ENCODE measurements at places on chromosomes 12 and 14.

GRCh38 chr12:10154145-10154496 is 17.8 kb downstream of the OLR1 start:
- DNase-seq, result no peak

DNA sequence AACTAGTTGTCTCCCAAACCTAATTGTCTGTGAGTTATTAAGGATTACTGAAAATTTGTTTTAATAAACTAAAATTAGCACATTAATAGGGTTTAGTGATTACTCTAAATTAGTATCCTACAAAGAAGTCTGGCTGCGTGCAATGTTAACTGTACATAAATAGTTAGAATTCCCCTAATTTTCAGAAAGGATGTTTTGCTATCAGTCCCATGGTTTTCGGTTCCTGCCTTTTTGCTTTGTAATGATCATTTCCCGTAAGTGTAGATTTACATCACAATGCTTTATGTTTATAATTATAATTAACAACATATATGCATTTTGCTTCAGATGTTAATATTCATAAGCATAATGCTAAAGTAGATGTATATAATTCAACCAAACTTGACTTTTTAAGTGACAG is 19.8 kb upstream of the LYZ start:
- DNase-seq, result no peak

GRCh38 chr12:16324772-16325171 is 22.7 kb upstream of the MGST1 start:
- DNase-seq, result no peak

DNA sequence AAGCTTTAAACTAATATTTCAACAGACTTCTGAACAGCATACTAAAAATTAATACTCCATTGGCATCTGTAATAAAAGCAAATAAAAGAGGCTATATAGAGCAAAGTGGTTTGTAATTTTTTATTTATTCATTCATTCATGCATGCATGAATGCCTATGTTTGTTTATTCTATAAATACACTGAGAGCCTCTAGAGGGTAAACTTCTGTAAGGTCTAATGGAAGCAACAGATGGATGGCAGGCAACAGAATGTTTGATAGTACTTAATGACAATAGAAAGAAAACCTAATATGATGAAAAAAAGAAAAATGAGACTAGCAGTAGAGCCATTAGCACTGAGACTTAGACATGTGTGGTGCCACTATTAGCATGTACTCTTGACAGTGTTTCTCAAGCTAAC is 253.1 kb downstream of the CCDC91 start:
- DNase-seq, result no peak

GRCh38 chr12:56350662-56351061 is 9.2 kb downstream of the STAT2 start:
- no peak for DNase-seq

GRCh38 chr14:57060276-57060955 is 208.3 kb downstream of the EXOC5 start:
- DNase-seq, result no peak

DNA sequence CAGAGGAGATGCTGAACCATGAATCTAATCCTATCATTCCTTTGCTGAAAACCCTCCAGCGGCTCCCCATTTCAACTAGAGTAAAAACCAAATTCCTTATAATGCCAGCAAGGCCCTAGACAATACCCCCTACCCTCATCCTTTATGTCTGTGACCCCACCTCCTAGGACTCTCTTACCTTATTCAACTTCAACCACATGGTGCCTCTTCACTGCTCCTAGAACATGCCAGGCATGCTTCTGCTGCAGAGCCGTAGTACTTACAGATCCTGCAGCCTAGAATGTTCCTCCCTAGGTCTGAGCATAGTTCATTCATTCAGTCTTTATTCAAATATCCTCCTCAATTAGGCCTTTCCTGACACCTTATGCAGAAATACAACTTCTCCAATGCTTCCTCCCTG is 54.9 kb downstream of the DCAF5 start:
- DNase-seq, result no peak

DNA sequence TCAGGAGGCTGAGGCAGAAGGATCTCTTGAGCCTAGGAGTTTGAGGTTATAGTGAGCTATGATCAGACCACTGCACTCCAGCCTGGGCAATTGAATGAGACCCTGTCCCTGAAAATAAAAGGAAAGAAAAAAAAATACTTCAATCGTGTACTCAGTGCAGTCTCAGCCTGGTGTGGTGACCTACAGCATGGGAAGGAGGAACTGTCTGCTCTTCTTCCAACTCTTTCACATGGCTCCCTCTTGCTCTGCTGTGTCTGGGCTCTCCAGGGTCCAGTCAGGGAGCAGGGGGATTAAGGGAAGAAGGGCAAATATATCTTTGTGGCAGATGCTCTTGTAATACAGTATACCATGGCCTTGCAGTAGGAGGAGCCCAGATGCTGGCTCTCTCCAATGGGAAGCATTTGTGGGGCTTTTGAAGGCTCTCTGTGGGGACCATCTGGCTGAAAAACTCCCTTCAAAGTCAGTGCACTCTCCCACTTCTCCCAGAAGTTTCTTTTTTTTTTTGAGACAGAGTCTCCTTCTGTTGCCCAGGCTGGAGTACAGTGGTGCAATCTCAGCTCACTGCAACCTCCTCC is 76.6 kb upstream of the TMPO start:
- no peak for DNase-seq

DNA sequence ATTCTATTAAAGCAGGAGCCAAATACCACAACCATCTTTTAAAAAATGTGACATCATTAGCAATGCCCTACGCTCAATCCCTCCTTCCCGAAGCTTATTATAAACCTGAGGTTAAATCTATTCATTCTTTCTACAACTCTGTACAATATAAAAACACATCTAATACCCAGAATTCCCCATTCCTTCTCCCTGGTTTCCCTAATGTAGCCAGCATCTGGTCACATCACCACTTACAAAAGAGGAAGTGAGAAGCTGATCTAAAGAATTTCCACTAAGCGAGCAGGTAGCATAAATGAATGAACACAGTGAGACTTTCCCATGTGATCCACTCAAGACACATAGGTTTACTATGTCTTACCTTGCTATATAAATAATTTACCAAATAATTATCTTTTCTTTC is 90.4 kb downstream of the LRP6 start:
- DNase-seq, result no peak

DNA sequence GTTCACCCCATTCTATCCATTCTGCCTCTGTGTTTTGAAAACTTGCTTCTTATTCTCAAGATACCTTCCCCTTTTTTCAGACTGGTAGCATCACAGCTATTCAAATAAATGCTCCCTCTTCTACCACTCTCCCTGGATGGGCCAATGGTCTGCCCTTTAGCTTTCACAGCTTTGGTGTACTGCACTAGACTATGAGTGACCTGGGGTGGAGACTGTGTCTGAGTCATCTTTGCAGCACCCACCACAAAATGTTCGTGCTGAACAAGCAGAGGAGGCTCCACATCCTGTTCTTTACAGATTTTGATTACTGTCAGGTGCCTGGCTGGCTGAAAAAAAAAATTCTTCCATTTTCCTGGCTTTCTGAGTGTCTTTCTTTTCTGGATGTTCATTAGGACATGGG is 1104.1 kb upstream of the TMEM132C start:
- DNase-seq, result no peak

- no peak for DNase-seq
Measured at GRCh38 chr12:10214136-10214894, 1.6 kb downstream of the GABARAPL1 start.

- no peak for DNase-seq
Measured at GRCh38 chr12:99131751-99132199, 486.7 kb downstream of the APAF1 start.

DNA sequence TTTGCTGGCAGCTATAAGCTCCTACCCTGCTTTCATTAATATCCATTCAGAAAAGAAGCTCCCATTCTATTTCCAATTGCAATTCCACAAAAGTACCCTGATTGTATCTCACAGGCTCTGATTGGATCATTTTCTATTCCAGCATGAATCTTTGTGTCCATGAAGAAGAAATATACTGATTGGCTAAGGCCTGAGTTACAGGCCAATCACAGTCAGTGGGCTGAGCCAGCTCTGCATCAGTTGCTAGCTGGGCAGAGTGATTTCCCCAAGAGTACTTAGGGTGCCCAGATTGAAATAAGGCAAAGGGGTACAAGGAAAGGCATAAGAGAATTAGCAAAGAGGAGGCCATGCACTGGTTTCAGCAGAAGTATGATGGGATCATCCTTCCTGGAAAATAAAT is 14.4 kb downstream of the ART4 start:
- no peak for DNase-seq

- no peak for DNase-seq
Measured at GRCh38 chr12:123908884-123909725, 63.5 kb downstream of the CCDC92 start.

- no peak for DNase-seq
Measured at GRCh38 chr14:104366931-104367865, 212.4 kb upstream of the C14orf180 start.

DNA sequence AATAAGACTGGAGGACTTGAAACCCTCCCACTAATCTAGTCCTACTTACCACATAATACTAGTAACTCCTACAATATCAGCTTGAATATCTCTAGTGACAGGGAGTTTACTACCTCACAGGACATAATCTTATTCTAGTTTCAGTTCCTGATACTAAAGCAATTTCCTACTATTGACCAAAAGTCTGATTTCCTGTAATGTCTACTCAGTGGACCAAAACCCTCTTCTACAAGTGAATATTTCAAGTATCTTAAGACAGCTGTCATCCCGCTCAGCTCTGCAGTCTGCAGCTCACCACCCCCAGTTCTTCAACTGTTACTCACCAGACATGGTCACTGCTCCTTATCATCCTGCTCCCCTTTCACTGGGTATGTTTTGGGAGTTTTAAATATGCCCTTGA is 70.8 kb upstream of the TMCC3 start:
- no peak for DNase-seq

DNA sequence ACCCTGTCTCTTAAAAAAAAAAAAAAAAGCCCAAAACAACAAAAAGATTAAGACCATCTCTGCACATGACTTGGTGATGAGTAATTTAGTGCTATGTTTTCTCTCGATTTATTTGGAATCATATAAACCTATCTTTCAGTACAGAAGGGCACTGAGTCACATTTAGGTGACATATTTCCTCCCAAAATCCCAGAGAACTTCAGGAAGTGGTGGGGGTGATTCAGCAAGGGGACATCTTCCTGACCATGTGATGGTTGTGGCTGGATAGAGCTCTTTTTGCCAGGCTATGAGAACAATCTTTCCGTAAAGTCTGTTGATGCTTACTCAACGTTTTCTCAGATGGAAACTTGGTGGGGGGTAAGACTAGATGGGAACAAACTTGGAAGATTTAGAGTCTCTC is 50.0 kb downstream of the PPFIBP1 start:
- no peak for DNase-seq

DNA sequence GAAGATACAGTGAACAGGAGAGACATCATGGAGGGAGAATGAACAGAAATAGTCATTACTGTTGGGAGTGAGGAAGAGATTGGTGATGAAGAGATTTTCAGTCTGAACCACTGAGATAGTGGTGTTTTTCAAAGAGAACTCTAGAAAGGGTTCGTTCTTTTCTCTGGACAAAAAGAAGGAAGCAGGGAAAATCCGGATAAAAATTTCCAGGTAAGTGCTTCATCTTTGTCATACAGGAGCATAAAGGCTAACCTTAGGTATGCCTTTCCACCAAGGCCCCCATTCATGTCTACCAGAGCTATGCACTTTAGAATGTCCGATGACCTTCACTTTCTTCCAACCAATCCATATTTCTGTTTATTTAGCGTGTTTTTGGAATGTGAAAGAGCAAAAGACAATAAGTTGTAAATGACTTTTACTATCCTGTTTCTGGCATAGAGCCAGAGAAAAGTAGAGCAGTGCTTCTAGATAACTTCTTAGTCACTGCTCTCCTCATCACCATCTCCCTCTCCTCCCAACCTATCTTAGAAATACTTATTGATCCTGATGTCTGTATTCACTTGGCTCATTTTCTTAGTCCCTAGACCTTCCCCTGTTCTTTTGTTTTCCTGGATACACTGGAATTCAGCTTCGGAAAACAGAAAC is 116.5 kb downstream of the TTC6 start:
- no peak for DNase-seq

GRCh38 chr14:61342486-61342885 is 21.1 kb downstream of the PRKCH start:
- peak; percentile 26 for DNase-seq

- DNase-seq, result no peak
Measured at GRCh38 chr12:51281202-51281924, 11.1 kb upstream of the SMAGP start.

- DNase-seq, result no peak
Measured at GRCh38 chr14:32603992-32604565, 275.0 kb downstream of the AKAP6 start.

- no peak for DNase-seq
Measured at GRCh38 chr12:39375206-39375808, 67.6 kb downstream of the KIF21A start.

- no peak for DNase-seq
Measured at GRCh38 chr12:122871851-122872780, 23.8 kb downstream of the VPS37B start.

GRCh38 chr12:131260954-131261353 is 307.2 kb downstream of the ADGRD1 start:
- no peak for DNase-seq

- DNase-seq, result no peak
Measured at GRCh38 chr14:35338731-35339405, 46.7 kb downstream of the PSMA6 start.

DNA sequence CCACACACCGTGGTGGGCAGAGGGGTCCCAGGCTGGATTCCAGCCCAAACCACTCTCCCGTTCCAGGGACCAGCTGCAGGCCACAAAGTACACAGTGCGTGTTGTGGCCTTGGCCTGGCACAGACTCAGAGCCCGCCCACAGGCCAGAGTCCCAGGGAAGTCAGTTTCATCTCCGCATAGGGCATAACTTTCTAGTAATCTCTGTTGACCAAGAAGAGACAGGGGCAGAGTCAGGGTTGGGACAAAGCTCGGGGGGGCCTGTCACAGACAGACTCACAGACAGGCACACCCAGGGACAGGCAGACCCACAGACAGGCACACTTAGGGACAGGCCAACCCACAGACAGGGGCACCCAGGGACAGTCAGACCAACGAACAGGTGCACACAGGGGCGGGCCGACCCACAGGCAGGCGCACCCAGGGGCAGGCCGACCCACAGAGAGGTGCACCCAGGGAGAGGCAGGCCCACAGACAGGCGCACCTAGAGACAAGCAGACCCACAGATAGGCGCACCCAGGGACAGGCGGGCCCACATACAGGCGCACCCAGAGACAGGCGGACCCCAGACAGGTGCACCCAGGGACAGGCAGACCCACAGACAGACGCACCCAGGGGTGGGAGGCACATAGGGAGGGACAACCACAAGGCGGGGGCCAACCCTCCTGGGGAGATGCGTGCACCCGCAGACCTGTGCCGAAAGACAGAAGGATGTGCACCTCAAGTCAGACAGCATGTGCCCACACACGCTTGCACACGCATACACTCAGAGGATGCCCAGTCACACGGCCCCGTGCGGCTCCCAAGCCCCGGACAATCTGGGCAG is 323.3 kb upstream of the RTL1 start:
- DNase-seq, result no peak

- DNase-seq, result no peak
Measured at GRCh38 chr12:3065300-3065699, 11.9 kb upstream of the TSPAN9 start.

- no peak for DNase-seq
Measured at GRCh38 chr14:62304257-62304656, 542.0 kb downstream of the SNAPC1 start.

All from activated naive CD4-positive, alpha-beta T cell (primary cell).